ENCODE measurements at places on chromosomes 5 and 9.
A peak's percentile ranks its signal among the peaks of the same experiment; 100 is the strongest.

DNA sequence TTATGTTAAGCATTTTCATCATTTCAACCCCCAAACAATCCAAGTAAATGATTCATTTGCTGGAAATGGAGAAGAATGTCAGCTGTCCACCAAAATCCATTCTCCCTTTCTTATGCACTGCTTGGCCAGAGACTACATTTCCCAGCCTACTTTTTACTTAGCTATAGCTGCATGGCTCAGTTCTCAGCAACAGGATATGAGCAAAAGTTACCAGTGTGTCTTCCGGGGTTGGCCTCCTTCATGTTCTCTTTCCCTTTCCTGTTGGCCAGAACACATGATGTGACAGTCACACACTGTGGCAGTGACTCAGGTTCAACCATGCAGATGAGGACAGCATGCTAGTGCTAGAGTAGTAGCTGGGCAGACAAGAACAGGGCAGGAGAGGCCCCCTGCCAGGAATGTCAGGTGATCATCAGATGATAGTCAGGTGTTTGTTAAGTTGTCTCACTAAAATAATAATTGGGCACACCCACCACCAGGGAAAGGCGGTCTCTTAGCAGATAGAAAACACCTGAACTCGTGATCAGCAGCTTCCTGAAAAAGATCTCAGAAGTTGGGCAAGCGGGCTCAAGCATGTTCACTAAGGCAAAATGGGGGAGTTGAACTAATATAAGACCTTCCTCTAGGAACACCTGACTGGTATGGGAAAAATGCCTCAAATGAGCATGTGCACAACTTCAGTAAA is 12.2 kb downstream of the GPR150 start:
- DNase-seq = peak; percentile 29

GRCh38 chr5:107500347-107500746 is 170.4 kb downstream of the EFNA5 start:
- DNase-seq = no peak

- no peak for DNase-seq
Observed at GRCh38 chr5:54753034-54753433, 232.4 kb downstream of the ESM1 start.

DNA sequence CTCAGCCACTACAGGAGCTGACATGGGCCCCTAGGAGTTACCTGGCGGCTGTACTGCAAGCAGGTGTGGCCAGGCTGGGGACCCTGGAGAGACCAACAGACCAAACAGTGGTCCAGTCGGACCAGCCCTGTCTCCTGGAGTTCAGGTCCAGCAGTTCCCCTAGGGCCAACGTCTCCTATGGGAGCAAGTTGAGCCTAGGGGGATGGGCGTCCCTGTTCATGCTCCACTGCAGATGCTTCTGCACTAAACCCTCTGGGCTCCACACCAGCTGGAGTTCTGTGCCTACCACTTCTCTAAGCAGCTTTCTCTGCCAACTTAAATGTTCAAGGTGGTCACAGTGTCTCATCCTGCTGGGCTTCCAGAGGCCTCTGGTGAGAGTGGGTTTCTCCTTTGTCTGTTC is 20.6 kb upstream of the OMD start:
- no peak for DNase-seq

DNA sequence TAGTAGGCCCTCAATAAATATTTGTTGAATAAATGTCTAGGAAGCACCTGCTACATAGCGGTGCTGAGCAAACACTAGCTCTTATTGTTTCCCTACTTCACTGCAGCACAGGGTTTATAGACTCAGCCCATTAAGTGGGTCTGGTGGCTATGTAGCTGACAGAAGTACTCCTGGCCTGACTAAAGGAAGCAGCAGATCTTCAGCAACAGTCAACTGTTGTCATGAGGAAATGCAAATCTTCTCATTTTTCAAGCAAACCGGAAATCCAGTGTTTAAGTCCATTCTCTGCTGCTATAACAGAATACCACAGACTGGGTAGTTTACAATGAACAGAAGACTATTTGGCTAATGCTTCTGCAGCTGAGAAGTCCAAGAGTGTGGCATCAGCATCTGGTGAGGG is 2.8 kb upstream of the TEX10 start:
- no peak for DNase-seq

- no peak for DNase-seq
Observed at GRCh38 chr5:116097301-116097700, 12.5 kb downstream of the COMMD10 start.
